ENCODE measurements at places on chromosomes 11 and 22.
A peak's percentile ranks its signal among the peaks of the same experiment; 100 is the strongest.

GRCh38 chr11:21511835-21512440 is 680.9 kb upstream of the ANO5 start:
- peak; percentile 65 for DNase-seq

DNA sequence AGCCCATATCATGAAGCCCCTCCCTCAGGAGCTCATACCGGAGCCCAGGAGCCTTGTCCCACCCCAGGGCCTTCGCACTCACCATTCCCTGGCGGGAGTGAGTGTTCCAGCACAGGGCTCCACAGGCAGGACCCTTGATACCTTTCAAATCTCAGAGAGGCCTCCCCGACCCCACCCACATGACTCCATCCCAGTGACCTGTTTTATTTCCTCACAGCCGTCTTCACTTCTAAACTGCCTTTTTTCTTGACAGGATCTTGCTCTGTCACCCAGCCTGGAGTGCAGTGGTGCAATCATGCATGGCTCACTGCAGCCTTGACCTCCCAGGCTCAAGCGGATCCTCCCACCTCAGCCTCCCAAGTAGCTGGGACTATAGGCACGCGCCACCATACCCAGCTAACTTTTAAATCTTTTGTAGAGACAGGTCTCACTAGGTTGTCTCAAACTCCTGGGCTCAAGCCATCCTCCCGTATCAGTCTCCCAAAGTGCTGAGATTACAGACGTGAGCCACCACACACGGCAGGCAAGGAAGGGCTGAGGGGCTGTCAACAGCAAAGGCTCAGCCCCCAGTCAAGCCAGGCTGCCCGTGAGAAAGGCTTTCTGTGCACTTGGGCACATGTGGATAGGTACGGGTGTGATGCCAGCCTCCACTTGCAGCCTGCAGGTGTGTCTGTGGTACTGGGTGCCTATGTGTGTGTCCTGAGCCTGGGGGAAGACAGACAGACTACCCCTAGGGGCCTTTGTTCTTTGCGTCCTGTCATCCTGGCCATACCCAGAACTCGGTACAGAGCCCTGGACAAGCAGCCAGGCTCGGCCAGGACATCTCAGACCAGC is 9.3 kb downstream of the RPL3 start:
- DNase-seq, result no peak

DNA sequence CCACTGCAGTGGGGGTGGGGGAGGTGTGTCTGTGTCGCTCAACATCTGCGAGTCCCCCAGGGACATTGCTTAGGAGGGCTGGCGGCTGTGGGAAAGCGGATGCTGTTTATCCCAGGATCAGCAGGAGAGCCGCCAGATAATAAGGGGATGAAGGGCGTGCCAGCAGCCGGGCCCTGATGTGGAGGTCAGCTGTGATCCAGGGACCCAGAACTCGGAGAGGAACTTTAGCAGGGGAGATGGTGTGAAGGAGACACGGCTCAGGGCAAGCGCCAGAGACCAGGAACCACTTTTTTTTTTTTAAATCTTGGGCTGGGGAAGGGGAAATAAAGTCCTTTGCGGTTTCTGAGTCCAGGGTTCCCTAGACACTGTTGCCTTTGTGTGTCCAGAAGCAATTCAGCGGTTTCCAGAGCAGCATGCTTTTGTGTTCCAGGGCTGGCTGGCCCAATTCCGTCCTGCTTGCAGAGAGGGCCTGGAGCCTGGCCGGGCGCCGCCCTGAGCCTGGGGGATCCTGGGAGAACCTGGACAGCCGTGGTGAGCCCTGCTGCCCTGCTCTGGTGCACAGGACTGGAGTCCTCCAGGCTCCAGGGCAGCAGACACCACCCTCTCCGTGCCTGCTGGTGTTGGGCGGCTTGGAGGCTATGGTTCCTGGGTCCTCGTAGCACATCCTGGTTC is at the start of gene GRAMD4:
Gene GRAMD4 (plus strand): TSS at position 557 of the 672 bp plus-strand sequence. CDS start 6,414 bp downstream, outside the sequence.
- DNase-seq, result no peak

GRCh38 chr22:39991159-39991860 is 3.4 kb upstream of the FAM83F start:
- DNase-seq, result peak; percentile 69

DNA sequence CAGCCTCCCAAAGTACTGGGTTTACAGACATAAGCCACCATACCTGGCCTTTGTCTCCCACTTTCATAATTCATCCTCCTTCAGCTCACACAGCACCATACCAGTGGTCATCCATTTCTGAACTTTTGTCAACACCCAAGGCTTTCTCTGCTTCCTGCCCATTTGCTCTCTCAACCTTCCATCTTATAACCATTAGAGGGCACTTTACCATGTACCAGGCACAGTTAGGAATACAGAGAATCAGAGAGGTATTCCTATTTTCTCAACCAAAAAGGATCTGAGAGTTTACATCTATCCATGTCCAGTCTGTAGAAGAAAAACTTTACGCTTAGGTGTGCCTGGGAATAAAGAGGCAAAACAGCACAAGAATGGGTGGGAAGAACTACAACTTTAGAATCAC is 397.6 kb downstream of the BUD13 start:
- no peak for DNase-seq

GRCh38 chr22:20503816-20504215 is 3.6 kb upstream of the MED15 start:
- no peak for DNase-seq

DNA sequence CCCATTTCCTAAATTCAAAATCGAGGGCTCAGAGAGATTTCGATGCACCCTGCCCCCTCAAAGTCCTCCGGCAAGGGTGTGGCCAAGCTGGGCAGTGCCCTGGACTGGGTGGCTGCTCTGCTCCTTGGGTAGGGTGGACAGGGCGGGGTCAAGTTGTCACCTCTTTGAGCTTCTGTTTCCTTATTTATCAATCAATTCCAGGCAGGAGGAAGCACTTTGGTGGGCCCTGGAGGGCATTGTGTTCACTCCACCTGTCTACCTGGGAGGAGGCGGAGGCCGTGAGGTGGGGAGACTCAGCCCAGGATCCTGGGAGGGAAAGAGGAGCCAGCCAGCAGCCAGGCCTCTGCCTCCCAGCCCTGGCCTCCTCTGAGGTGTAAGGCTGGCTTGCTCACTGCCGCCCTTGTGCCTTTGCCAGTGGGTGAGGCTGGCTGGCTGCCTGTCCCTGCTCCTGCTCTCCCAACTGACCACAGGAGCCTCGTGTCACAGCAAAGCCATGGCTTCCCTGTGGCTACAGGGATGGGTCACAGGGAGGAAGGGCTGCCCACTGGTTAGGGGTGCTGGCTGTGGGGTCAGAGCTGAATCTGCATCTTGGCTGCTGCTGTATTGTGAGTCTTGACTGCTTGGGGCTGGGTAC is 25.5 kb upstream of the SHISAL1 start:
- DNase-seq, result no peak

GRCh38 chr11:122085712-122086111 is 30.3 kb downstream of the BLID start:
- no peak for DNase-seq

- DNase-seq, result no peak
These were observed 15.2 kb downstream of the KIF18A start for GRCh38 chr11:28092786-28093185.

DNA sequence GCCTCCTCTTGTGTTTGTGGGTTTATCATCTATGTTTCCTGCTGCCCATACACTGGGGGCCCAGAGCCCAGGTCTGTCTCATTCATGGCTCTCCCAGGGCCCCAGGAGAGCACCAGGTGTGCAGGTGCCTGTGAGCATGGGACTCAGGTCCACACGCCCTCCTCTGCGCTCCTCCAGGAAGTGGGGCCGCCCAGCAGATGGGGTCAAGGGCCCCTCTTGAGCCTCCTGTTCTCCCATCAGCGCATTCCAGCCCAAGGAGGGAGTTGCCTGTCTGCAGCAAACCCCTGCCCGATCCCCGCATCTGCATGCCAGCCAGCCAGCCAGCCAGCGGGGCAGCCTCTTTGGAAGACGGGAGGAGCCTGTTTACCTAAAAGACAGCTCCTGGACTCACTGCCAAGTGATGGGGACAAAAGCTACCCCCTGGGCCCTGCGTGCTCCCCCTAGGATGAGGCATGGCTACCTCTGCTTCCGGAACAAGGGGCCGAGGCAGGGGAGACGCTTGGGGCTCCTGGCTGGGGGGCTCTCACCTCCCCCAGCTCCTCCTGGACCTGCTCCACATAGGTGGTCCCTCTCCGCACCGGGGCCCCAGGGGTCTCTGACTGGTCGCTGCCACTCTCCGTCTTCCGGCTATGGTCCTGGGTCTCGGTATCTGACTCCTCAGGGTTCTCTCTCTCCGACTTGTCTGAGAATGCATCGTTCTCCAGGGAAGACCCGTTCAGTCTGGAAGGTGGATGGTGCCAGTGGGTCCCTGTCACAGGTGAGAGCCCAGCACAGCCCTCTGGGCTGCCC is 49.7 kb upstream of the CARS1 start:
- DNase-seq, result peak; percentile 37

DNA sequence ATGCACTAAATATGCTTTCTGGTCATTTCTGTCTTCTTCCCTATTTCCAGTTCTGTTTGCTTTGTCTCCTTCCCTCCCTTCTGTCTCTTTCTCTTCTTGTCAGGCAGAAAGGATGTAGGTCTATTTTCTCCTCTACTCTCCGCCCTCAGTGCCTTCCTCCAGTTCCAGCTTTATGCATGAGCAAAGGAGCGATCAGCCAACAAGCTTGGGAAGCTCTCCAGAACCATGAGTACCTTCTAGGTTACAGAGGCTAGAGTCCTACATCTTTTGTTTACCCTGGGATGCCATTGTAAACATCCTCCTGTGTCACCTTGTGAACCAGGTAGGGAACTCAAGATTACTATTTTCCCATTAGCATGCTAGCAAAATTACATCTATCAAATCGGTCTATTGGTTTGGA is 7.9 kb upstream of the SPON1 start:
- DNase-seq, result no peak

GRCh38 chr22:43110444-43110926 is at the start of gene BIK:
TSS of gene BIK (plus strand) at chr22:43110750. CDS start at chr22:43124023, 13,273 bp downstream.
- peak; percentile 54 for DNase-seq

GRCh38 chr22:32335471-32335870 is 22.2 kb upstream of the RFPL3 start:
- no peak for DNase-seq

GRCh38 chr22:29517215-29517908 is 36.2 kb downstream of the THOC5 start:
- peak; percentile 80 for DNase-seq

DNA sequence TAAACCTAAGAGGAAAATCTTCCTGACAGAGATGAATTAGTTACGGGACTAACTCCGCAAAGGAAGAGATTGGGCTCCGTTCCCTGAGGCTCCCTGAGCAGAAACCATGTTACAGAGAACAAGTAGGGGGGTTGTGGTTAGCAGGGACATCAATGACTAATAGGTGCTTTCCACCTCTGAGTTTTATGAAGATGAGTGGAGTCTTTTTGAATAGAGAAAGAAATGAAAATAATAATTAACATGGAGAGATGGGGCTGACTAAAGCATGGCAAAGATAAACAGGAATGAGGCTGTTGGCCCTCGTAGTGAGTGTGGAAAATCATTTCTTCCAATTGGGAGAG is 47.5 kb upstream of the PICALM start:
- DNase-seq, result no peak

DNA sequence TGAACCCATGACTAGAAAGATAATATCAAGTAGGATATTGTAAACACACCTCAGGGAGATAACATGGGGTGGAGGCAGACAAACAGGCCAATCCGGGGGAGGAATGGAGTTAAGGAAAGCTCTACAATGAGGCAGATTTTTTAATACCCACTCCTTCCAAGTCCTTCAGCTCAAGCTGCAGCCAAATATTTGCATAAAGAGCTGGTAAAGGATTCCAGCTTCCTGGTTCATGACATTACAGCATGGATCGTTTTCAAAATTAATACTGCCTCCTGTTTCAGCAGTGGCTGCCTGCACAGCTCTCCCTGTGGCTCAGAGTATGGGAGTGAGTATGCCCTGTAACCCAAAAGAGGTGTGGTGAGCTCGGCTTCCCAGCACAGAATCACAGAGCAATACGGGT is 5.1 kb downstream of the POU2AF3 start:
- DNase-seq, result peak; percentile 58

GRCh38 chr11:114180301-114181055 is 115.7 kb upstream of the NNMT start:
- DNase-seq, result peak; percentile 65

- no peak for DNase-seq
These were observed 49.0 kb downstream of the SC5D start for GRCh38 chr11:121341609-121342008.

DNA sequence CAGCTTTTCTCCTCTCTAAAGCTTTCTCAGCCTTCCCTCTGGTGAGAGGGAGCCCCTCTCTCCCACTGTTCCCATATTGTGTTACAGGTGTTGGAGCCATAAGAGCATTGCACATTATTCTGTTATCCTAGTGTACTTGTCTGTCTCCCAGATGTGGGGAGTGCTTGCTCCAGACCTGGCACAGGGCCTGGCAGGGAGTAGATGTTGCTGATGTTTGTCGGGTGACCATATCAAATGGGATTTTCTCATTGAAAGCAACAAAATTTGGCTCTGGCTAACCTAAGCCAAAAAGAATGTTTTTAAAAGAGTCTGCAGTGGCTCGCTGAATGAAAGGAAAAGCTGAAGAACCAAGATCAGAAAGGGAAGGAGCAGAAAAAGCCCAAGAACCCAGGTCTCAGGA is 41.1 kb downstream of the CYB5R2 start:
- DNase-seq, result no peak

DNA sequence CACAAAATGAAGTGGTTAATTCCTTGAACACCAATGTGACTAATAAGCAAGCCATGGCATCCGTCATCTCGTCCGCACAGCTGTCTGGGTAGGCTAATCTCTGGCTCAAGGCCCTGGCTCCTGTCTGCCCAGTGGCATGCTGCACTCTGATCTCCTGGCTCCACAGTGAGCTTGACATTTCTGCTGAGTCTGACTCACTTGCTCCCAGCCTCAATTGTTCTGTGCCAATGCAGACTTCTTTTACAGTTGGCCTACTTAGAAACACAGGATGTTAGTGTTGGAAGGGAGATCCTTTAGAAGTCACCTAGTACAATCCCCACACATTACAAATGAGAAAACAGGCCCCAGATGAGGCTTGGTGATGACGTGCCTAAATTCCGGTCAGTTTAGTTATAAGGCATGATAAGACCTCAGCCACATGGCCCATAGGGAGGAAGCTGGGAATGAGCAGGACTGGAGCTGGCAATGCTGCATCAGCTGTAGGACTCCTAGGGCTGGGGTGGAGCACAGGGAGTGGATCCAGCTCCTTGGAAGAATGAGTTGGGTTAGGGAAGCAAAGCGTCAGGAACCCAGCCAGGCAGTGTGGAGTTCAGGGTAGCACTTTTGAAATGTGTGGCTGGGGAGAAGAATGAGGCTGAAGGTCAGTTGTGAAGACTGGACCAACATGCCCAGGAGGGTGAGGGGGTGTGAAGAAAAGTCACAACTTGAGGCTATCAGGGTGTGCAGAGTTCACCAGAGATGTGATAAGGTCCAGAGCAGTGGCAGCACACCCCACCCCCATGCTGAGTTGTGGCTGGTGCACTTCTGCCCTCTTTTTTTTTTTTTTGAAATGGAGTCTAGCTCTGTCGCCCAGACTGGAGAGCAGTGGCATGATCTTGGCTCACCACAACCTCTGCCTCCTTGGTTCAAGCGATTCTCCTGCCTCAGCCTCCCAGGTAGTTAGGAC is 70.2 kb upstream of the EED start:
- peak; percentile 84 for DNase-seq

- DNase-seq, result peak; percentile 68
These were observed 419 bp downstream of the ANKRD54 start for GRCh38 chr22:37843741-37844089.

Data from left lobe of liver (tissue), 2 donors.